Skeletal muscle cell (primary cell): ENCODE measurements at places on chromosomes 11 and 22.

GRCh38 chr11:61778920-61779650 is 13.3 kb downstream of the TMEM258 start:
- DNase-seq: no peak

DNA sequence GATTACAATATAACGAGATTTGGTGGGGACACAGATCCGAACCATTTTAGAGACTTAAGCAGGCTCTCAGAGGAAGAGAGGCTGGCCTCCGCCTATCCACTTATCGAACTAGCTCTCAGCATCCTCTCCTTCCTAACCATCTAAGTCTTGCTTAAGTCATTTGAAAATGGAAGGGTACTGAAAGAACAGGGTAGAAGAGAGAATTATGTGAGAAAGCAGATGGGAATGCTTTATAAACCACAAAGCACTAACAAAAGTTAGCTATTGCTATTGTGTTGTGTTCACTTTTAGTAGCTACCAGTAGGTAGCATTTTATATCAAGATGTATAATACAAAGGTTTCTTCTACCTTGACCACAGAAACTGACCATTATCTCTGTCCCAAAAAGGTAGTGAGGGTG is 153.4 kb upstream of the CADM1 start:
- no peak for DNase-seq

- DNase-seq: peak; percentile 92
Measured at GRCh38 chr11:44574610-44575287, 9.3 kb downstream of the CD82 start.

- DNase-seq: no peak
Measured at GRCh38 chr11:721741-722345, 15.8 kb downstream of the EPS8L2 start.

DNA sequence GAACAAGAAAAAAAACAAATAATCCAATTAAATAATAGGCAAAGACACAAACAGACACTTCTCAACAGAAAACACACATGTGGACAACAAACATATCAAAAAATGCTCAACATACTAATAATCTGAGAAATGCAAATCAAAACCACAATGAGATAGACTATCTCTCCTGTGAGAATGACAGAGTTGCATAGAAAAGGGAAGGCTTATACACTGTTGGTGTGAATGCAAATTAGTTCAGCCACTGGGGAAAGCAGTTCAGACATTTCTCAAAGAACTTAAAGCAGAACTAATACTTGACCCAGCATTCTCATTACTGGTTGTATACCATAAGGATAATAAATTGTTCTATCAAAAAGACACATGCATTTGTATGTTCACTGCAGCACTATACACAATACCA is 637.8 kb upstream of the LUZP2 start:
- no peak for DNase-seq

DNA sequence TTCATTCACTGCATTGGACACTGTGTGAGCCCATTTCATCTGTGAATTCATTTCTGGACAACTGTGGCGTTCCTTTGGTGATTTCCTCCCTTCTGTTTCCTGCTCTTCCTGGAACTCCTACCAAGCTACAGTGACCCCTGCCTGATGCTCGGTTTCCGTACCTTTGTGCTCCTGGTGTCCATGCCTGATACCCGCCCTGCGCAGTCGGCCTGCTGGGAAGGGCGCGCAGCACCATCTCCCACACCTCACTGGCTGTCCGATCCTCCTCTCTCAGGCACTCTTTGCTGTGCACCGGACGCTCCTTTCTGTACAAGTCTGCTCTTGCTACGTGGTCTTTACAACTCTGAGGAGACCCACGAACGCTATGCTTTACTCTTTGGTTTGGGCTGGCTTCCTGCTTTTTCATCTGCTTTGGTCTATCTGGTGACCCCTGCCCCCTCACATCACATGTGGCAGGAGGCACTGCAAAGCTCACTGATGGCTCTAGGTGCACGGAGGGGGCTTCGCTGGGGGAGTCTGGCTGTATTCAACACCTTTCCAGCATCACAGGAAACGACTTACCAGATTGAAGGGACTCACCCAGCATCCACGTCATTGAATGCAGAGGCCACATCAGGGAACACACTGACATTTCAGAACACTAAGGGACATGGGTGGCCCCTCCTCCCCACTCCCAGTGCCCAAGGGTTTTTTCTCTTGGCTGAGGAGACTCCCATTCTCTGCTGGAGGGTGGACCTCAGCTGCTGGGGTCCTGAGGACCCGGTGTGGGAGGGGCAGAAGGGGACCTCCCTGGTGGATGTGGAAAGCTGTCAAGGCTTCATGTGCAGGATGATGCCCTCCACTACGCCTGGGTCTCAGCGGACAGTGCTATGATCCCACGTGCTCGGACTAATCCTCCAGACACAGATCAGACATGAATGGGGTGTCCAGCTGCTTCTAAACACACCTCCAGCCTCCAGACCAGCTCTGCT is 27.0 kb upstream of the MOB2 start:
- DNase-seq: no peak

GRCh38 chr11:34680918-34681586 is 60.2 kb downstream of the EHF start:
- DNase-seq: no peak

- no peak for DNase-seq
Measured at GRCh38 chr22:46122511-46122971, 27.8 kb upstream of the PPARA start.

- DNase-seq: no peak
Measured at GRCh38 chr11:69562302-69562701, 78.7 kb upstream of the CCND1 start.

DNA sequence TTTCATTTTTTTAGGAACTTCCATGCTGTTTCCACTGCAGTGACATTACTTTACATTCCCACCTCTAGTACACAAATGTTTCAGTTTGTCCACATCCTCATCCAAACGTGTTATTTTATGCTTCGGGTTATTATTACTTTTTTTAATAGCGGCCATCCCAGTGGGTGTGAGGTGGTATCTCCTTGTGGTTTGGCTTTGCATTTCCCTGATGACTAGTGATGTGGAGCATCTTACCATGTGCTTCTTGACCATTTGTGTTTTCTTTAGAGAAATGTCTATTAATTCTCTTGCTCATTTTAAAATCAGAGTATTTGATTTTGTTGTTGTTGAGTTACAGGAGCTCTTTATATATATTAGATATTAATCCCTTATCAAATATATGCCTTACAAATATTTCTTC is 70.3 kb upstream of the ANO1 start:
- DNase-seq: no peak

DNA sequence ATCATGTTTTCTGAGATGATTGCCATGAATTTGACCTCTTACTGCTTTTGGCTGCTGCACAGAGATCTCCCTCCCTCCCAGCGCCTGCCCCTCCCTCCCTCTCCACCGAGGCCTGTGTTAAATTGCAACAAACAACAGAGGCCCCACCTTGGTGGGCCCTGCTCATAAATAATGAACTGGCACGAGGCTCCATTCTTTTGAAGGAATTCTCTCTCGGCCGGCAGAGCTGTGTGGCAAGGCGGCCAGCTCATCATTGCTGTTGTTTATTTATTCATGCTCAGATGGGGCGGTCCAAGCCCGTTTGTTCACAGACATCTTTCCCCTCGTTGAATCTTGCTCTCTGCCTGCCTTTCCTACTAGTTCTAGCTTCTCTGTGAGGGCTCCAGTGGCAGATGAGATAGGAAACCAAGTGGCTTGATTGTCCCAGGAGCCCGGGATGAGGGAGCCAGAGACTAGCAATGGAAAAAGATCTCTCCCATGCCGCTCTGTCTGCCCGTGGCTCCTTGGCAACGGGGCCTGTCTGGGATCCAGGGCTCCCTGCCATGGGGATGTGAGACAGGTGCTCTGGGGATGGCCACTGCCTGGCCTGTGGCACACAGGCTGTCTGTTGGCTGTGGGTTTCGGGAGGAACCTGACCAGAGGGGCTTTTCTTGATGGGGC is 192.6 kb downstream of the DSCAML1 start:
- DNase-seq: no peak

- no peak for DNase-seq
Measured at GRCh38 chr11:70577258-70577603, 178.9 kb downstream of the CTTN start.

- DNase-seq: no peak
Measured at GRCh38 chr11:62504158-62504973, 42.2 kb downstream of the AHNAK start.

GRCh38 chr22:49627217-49628181 is 200.2 kb downstream of the BRD1 start:
- no peak for DNase-seq

- no peak for DNase-seq
Measured at GRCh38 chr11:94803491-94803890, 35.3 kb downstream of the AMOTL1 start.

- no peak for DNase-seq
Measured at GRCh38 chr11:73439002-73439843, 63.0 kb downstream of the RELT start.

DNA sequence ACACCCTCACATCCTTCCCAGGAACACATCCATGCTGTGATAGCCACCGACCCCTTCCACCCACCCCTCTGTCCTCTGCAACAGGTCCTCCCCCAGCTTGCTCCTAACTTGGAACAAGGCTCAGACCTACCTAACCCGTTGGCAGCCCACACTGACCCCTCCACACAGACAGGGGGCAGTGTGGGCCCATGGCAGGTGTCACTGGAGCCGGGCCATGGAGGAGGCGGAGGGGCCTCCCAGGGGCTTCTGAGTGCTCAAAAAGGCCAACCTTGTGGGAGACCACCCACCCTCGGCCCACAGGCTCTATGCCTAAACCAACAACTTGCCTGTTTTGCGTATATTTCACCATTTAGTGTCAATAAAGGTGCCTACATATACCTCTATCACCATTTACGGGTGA is 57.0 kb downstream of the CERK start:
- no peak for DNase-seq

- DNase-seq: no peak
Measured at GRCh38 chr11:10899121-10899830, 41.4 kb upstream of the ZBED5 start.

GRCh38 chr11:71453037-71453917 is at the start of gene NADSYN1:
TSS of gene NADSYN1 (plus strand) at chr11:71453203. CDS start at chr11:71453297, 94 bp downstream.
- peak; percentile 65 for DNase-seq

- DNase-seq: no peak
Measured at GRCh38 chr22:19892257-19892879, 37.7 kb upstream of the GNB1L start.

DNA sequence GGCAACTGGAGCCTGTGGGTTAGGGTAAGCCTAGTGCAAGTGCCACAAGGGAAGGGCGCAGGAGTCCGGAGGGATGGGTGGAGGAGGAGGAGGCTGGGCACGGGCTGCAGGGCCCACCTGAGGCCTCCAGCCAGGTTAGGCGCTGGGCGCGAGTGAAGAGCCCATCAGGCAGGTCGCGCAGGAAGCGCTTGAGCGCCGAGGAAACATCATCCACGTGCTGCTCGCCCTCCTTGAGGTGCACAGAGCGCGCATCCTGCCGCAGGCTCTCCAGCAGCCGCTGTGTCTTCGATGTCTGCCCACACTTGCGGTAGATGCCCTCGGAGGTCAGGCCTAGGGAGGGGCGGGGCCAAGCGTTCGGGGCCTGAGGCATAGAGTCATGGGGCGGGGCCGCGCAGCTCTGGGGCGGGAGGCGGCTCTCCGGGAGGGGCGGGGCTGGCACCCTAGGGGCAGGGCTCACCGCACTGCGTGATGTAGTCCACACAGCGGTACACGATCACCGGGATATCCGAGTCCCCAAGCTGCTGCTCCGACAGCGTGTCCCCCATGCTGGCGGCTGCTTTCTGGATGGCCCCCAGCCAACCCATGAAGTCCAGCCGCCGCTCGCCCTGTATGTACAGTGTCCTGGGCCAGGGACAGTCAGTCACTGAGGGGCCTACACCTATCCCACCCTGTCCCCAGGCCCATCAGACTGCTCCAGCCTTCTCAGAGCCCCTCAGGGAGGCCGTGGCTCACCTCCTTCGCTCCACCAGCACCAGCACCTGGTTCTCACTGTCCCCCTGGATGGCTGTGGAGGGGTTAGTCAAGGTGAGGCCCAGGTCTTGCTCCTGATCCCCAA is 22.9 kb upstream of the PDE2A start:
- no peak for DNase-seq

- no peak for DNase-seq
Measured at GRCh38 chr11:79229047-79229446, 211.8 kb downstream of the TENM4 start.

GRCh38 chr11:83641511-83641910 is 355.3 kb upstream of the CCDC90B start:
- peak; percentile 25 for DNase-seq

- no peak for DNase-seq
Measured at GRCh38 chr11:66933531-66933930, 24.7 kb downstream of the PC start.

- peak; percentile 64 for DNase-seq
Measured at GRCh38 chr11:110077831-110078325, 15.3 kb upstream of the ZC3H12C start.

DNA sequence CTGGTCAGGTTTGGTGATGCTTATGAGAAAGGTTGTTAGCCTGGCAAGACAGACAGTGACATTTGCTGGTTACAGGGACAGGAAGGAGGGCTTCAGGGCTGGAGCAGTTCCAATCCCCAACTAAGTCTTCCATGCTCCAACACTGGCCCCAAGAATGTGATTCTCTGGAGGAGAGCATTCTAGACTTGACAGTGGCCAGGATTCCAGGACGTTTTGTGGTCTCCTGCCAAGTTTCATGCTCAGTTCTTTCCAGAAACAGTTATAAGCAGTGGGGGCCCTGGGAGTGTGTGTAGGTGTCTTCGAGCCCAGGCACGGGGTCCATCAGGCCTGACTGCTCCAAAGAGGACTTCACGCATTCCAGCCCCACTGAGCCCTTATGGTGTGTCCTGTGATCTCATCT is 8.9 kb upstream of the GRK3 start:
- no peak for DNase-seq

DNA sequence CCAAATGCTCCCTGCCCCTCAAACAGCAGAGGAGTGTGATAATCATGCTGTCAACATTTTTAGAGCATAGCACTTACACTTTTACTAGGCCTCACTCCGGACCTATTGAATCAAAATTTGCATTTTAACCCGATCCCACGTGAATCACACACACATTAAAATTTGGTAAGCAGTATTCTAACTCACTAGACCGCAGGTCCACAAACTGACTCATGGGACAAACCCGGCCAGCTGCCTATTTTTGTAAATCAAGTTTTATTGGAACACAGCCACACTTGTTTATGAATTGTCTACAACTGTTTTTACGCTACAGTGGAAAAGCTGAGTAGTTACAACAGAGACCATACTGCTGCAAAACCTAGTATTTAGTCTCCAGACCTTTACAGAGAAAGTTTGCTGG is 43.3 kb downstream of the SNX19 start:
- DNase-seq: peak; percentile 57

DNA sequence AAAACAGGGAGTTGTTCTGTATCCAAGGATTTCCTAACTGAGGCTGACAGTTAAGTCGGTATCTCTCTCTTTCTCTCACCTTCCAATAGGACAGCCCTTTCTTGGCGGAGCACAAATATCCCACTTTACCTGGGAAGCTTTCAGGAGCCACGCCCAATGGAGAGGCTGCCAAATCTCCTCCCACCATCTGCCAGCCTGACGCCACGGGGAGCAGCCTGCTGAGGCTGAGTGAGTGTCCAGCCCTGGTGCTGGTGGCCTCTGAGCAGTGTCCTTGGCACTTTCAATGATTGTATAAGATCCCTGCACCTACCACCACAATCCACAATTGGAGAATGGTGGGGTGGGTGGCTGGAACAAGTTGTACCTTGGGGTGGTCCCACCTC is 33.7 kb downstream of the CYB5R2 start:
- DNase-seq: no peak
